Large intestine (tissue), 12 donors: ENCODE measurements at places on chromosomes 4 and X. TPM values are rescaled to one million over a fixed set of nuclear protein-coding genes. Genes with fewer than 3 reads are reported as not detected.
A peak's percentile ranks its signal among the peaks of the same experiment; 100 is the strongest.

DNA sequence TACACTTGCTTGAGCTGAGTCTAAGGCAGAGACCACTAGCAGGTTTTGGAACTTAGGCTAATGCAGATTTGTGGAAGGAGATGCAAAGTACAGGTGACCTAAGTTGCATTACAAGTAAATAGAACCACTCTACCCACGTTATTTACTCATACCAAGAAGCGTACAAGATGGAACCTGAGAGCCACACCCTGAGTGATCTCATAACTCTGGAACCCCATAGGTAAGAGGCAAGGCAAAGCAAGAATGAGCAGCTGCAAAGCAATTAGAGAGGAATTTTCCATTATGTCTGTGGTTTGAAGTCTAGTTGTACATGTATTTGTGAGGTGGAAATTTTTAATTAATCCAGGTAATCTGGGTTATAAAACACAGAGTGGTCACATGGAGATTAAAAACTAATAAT lies 55.4 kb downstream of the CC2D2A start:
- DNase-seq: no peak

DNA sequence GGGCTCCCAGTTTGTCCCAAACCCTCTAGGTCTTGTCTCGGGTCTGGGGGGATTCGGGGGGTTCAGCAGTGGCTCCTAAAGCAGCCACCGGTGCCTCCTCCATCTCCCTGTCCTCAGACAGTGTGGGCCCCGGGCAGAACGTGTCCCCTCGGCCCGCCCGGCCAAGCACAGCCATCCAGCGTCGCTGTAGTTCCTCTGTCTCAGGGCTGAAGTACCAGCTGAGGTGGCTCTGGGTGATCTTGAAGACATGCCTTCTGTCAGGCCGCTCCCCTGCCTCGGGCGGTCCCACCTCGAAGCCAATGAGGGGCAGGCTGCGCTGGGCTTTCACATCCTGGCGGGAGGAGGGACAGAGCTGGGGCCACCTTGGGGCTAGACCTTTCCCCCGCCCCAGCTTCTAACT lies 5.9 kb downstream of the TSR2 start:
- DNase-seq: no peak

DNA sequence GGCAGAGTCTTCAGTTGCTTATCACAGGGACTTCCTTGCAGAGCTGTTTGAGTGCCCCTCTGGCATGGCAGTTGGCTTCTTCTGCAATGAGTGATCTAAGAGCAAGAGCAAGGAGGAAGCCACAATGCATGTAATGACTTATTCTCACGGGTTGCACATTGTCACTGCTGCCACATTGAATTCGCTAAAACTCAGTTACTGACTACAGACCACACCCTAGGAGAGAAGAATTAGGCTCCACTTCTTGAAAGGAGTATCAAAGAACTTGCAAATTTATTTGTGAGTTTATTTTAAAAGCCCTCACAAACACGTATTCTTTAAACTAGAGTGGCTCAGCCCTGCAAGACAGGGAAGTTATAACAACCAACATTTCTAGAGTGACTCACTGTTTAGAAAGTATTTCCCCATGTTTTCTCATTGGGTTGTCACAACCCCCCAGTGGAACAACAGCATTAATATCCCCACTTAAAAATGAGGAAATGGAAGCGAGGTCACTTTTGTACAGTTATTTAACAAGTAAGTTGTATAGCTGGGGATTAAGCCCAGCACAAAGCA lies 32.4 kb upstream of the RBPJ start:
- no peak for DNase-seq

The UGT2A2 gene
- not detected for polyA plus RNA-seq

DNA sequence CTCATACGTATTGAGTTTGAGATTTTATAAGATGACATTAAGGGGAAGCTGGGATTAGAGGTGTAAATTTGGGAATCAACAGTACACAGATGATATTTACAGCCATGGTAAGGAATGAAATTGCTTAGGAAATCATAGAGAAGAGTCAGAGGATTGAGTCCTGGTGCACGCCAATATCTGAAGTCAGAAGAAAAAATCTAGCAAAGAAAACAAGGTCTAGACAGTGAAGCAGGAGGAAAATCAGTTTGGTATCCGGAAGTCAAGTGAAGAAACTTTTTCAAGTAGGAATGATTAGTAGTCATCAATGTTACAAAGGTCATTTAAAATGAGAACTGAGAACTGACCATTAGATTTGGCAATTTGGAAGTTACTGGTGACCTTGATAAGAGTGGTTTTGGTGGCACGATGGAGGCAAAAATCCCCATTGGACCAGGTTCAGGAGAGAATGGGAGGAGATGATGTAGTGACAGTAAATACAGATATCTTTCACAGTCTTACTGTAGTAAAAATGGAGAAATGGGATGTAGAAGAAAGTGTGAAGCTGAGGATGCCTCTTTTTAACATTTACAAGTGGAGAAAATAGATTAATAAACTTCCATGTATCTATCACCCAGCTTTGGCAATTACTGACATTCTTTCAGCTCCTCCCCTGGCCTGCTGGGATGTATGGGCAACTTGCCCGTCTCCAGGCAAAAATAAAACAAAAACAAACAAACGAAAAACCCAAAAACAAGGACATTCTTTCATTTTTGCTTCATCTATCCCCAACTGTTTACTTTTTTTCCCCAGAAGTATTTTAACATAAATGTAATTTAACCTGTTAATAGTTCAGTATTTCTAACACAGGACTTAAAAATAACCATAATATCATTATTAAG lies 11.4 kb upstream of the GPR34 start:
- no peak for DNase-seq

The TLR8 gene
- polyA plus RNA-seq: 0.67 TPM

DNA sequence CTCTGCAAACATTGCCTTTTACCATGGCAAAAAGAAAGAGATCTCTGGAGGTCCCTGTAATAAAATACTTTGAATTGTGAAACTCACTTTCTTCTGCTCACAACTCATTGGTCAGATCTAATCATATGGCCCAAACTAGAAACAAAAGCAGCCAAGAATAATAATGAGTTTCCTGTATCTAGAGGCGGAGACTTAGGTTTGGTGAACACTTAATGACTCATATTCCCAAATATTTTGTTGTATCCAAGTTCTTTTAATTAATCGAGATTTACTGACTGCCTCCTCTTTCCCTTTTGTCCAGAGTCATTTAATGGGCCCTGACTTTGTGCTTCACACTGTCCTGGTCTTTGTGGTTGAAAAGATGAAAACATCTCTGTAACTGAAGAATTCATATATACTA lies 190.6 kb downstream of the CCSER1 start:
- DNase-seq: no peak

DNA sequence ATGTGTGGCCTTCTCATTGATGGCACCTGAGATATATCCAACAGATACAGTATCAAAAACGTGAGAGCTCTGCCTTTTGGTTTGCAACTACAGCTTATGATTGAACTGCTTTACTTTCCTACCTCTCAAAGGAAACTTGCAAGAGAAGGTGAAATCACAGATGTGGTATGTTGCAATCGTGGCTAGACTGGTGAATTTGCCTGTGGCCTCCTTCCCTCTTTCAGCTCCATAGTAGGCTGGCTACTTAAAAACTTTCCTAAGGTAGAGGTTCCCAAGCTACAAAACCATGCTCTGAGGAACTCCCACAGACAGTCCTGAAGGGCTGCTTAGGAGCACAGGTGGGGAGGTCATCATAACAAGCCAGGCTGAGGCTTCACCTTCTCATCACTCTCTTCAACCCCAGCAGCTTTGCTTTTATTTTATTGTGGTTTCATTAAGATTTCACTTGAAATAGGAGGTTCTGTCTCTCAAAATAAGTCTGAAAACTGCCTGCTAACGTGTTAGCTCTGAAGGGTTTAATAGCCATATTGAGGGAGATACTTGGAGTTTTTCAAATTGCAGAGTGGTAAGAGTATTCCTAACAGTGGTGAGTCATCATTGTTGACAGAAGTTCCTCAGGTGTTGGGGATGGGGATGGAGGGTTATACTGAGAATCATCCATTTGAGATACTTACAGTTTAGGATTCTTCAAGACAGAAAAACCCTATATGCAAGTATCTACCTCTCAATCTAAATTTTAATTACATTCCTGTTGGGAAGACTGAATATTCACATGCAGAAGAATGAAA lies 93.5 kb upstream of the UCP1 start:
- peak; percentile 60 for DNase-seq

The HPSE gene
- polyA plus RNA-seq: 2.3 TPM

The LIMCH1 gene
- 18.6 TPM for polyA plus RNA-seq
